Left colon (tissue), 2 donors: ENCODE measurements at places on chromosomes 5 and 9. TPM values are rescaled to one million over a fixed set of nuclear protein-coding genes. Genes with fewer than 3 reads are reported as not detected.

Gene LCN12
- 8.5 TPM for total RNA-seq

Gene HTR4
- total RNA-seq: 12.2 TPM

Gene MYOZ3
- total RNA-seq: 1.1 TPM

Gene IL33
- 11.4 TPM for total RNA-seq

Gene TAF11L10
- not detected for total RNA-seq
